Central memory CD4-positive, alpha-beta T cell (primary cell): ENCODE measurements at places on chromosomes 2 and 18.
A peak's percentile ranks its signal among the peaks of the same experiment; 100 is the strongest.

GRCh38 chr2:223784221-223784772 is 53.1 kb downstream of the AP1S3 start:
- no peak for DNase-seq

- no peak for DNase-seq
Measured at GRCh38 chr2:72794572-72794971, 31.3 kb downstream of the EXOC6B start.

- peak; percentile 48 for DNase-seq
Measured at GRCh38 chr2:230447455-230448451, 31.8 kb downstream of the SP100 start.

GRCh38 chr2:39778233-39778632 is 825 bp downstream of the THUMPD2 start:
- DNase-seq: no peak

DNA sequence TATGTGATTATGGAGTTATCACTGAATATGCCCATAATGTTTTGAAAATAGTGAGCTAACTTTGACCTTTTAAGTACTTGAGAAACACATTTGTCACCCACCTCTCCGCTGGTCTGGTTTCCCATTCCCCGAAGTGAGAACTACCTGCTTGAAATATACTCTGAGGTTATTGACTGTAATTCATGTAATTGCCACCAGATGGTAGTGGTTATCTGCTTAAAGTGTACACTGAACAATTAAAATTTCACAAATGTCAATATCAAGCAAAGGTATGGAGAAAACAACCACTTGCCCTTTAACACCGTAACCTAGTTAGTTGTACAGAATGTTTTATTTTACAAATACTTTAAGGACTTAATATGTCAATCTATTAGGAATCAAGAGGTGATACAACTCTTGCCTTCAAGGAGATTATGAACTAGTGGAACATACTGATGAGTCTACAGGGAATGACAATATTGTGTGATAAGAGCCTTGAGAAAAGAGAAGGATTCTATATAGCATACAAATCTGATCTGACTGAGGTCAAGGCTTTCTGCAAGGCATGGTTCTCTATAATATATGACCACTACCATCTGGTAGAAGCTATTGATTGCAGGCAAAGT is 316.8 kb upstream of the KCNH7 start:
- DNase-seq: no peak
